ENCODE measurements at places on chromosomes 1 and 21.

DNA sequence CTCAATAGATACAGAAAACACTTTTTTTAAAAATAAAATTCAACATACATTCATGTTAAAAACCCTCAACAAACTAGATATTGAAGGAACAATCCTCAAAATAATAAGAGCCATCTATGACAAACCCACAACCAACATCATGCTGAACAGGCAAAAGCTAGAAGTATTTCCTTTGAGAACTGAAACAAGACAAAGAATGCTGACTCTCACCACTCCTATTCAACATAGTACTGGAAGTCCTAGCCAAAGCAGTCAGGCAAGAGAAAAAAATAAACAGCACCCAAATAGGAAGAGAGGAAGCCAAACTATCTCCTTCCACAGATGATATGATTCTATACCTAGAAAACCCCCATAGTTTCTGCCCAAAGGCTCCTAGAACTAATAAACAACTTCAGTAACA is 46.2 kb upstream of the IVNS1ABP start:
- DNase-seq, result no peak

GRCh38 chr1:157969697-157970485 is 23.6 kb upstream of the KIRREL1 start:
- DNase-seq, result no peak

- no peak for DNase-seq
Observed at GRCh38 chr1:229162825-229163515, 107.9 kb upstream of the RAB4A start.

DNA sequence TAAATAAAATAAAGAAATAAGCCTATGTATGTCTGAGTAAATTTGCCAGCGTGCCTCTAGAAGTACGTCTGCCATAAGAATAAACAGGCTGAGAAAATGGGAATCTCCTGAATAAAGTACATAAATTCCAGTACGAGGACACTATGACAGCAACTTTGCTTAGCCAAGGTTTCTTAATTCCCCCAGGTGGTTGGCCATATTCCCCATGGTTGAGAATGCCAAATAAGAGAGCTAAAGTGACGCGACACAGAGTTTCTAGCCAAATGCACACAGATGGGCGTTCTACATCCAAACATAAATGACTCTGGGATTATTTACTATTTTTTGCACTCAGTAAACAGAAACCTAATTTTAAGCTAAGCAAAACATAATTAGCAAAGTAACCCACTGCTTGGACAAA is 19.5 kb downstream of the KCNH1 start:
- no peak for DNase-seq

DNA sequence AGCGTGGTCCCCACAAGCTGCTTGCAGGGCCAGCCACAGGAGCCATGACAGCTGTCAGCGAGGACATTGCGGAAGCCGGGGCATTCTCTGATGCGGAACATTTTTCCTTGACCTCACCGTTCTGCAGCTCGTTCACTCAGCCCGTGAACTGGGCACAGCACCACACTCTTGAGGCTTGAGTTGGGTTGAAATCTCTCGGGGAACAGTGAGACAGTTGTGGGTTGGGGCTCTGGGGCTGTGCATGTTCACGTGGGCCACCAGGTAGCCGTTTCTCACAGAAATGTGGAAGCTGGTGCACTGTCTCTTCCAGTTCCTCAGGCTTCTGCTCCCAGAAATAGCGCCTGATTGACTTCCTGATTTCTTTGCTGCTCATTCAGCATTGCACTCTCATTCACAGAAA is 69.8 kb downstream of the SPSB1 start:
- no peak for DNase-seq

DNA sequence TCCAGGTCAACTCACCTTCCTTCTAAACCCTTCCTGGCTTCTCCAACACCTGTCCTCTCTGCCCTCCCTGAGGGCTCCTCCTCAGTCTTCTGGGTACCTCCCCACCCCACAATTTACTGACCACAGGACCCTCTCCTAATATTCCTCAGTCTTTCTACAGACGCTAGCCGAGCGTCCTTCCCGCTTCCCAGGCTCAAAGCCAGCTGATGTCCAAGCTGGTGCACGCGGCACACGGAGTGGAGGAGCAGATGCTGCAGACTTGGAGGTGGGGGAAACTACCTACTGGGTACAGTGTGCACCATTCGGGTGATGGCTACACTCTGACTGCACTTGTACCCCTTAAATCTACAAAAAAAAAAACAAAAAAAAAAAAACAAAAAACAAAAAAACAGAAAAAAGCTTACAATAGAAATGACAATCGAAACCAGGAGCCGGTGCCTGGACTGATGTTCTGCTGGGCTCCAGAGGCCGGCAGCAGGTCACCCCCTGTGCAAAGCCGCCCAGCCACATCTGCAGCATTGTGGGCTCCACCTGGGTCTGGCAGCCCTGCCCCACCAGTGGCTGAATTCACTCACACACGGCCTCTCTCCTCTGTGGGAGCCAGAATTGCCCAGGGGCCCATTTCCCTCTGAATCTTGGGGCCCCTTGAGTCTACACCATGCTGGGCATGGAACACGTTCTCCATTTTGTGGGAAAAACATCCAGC is 7.0 kb downstream of the TRIM11 start:
- no peak for DNase-seq

GRCh38 chr1:159992161-159992560 is 38.1 kb upstream of the SLAMF9 start:
- DNase-seq, result no peak

- DNase-seq, result no peak
Observed at GRCh38 chr1:234955107-234955731, 173.4 kb downstream of the TOMM20 start.

DNA sequence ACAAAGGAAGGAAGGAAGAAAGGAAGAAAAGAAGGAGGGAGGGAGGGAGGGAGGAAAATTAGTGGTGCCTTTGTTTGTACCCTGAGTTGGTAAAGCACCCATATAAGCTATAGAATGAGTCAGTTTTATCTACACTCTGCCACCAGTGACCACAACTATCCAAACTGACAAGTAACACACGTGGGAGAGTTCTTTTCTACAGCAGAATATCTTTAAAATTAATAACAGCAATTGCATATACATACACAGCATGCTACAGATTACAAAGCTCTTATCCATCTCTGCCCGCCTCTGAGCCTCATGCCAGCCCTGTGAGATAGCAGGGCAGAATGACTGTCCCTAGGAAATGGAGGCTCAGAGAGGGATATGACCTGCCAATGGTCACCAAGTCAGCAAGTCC is 20.3 kb downstream of the CDCP2 start:
- DNase-seq, result no peak

DNA sequence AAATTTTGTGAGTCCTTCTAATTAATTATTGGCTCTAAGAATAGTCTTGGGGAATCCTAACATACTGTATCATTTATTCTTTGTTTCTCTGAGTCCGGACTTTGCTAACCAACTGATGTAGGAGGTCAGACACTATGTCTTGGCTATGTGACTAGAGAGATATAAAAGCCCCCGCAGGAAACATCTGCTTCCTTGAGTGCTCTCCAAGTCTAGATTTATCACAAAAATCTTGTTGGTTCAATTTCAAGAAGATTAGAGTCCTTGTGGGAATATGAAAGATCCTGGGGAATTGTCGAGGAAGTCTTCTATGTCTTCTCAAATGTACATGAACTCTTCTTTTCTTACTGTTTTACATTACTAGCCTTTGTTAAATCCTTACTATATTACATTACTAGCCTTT is 1712.5 kb downstream of the NCAM2 start:
- DNase-seq, result no peak

DNA sequence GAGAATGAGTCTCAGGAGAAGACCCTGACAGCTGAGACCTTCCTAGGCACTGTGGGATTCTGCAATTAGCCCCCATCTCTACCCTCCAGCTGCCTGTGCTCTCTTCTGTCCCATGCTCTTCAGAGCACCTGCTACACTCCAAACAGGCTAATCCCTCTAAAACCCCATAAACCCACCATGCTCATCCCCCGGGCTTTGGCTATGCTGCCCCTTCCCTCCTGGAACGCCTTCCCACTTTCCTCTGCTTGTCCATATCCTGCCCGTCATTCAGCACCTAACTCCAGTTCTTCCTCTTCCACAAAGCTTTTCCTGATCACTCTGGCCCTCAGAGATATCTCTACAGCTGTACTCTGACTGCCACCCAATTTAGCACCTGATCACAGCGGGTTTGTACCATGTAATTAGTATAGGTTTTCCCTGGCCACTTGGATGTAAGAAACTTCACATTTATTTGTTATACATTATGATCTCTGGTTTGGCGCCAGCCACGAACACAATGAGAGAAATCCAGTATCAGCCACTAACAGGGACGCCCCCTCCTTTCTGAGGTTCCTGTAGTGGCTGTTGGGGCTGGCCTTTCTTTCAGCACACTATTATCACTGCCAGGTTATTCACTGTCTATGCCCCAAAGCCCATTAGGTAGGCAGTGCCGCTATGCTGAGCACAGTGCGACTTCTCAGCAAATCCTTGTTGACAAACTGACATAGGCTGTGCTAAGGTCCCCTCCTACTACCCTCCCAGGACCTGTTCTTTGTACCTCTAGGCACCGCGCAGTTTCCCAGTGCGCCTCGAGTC is 45.1 kb downstream of the CDC7 start:
- DNase-seq, result no peak

Measured in stimulated activated CD8-positive, alpha-beta memory T cell treated with anti-CD3 and anti-CD28 coated beads, Interleukin-7, amount 100 ng/mL, for 1 hour (primary cell).